ENCODE measurements at places on chromosomes 5 and 9.

- DNase-seq = no peak
Measured at GRCh38 chr5:107523029-107523680, 147.6 kb downstream of the EFNA5 start.

GRCh38 chr9:135023088-135023785 is 64.2 kb upstream of the OLFM1 start:
- no peak for DNase-seq

DNA sequence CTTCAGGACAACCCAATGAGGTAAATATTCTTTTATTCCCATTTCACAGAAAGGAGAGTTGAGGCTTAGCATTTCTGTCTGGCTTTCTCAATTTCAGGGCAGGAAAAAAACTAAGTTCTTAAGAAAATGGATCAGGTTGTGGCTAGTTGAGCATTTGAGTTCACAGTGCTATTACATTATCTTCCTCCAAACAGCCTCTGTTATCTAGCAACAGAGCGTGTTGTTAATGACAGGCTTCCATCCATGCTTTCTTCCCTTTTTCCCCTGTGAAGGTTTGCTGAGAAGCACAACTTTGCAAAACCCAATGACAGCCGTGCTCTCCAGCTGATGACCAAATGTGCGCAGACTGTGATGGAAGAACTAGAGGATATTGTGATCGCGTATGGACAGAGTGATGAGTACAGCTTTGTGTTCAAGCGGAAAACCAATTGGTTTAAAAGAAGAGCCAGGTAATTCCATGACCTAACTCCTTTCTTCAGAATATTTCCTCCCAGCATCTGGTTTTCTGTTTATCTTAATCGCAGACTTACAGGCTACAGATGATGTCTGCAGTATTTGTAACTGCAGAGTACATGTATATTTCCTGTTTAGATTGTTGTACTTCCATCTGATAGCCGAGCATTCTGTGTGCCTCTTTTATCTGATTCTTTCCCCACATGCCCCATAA is 1.5 kb downstream of the THG1L start:
- no peak for DNase-seq

GRCh38 chr9:120683150-120683549 is 31.1 kb downstream of the MEGF9 start:
- DNase-seq = no peak

DNA sequence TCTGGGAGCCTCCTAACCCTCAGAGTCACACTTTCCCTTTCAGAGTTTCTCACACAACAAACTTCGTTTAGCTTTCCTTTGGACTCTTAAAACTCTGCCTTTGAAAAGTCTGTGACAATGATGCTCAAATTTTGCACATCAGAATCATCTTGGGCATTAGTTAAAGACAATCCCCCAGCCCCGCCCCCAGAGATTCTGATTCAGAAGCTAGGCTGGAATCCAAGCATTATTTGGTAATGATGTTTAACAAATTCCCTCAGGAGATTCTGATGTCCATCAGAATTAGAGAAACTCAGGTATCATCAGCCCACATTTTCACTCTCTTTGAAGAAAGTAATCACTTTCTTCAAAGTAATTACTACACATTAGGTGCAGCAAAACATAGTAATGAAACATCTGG is 9.6 kb upstream of the PLPP1 start:
- no peak for DNase-seq

DNA sequence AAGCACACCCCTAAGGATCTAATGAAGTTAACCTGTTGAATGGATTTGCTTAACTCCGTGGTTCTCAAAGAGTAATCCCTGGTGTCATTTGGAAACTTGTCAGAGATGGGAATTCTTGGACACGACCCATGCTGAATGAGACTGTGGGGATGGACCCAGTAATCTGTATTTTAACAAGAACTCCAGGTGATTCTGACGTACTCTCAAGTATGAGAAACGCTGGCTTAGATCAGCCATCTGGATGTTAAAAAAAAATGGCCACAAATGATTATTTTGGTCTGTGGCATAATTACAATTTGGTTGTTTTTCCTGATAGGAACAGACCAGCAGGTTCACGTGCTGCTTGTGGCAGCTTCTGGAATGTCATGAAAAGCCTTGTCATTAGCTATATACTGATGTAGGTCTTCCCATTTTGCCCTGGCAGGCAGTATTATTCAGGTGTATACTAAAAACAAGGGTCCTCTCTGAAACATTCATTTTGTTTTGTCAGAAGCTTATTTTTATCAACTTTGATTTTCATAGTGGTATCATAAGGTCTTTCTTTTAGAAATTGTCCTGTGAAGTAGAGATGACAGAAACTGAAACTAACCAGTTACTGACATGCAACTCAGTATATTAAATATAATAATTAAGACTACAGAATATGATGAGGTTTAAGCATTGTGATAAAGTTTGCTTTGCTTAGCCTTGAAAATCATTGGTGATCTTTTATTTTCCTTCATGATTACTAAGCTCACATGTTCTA is 15.4 kb downstream of the CPEB4 start:
- no peak for DNase-seq

DNA sequence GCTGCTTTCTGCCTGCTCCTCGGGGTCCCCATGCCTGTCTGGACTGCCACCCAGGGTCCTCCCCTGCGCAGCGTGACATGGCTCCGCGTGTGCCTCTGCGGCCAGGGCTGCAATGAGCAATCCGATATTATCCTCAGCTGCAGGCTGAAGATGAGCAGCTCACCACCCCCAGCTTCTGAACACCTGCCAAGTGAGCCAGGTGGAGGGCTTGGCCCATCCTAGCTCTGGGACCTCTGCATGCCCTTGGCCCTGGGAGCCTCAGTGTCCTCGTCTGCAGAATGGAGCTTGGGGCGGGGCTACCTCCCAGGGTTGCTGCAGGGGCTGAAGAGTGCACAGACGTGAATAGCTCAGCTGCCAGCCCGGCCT is 4.1 kb upstream of the MYMK start:
- DNase-seq = no peak

GRCh38 chr5:69367697-69368279 is 1.5 kb downstream of the AK6 start:
- no peak for DNase-seq

DNA sequence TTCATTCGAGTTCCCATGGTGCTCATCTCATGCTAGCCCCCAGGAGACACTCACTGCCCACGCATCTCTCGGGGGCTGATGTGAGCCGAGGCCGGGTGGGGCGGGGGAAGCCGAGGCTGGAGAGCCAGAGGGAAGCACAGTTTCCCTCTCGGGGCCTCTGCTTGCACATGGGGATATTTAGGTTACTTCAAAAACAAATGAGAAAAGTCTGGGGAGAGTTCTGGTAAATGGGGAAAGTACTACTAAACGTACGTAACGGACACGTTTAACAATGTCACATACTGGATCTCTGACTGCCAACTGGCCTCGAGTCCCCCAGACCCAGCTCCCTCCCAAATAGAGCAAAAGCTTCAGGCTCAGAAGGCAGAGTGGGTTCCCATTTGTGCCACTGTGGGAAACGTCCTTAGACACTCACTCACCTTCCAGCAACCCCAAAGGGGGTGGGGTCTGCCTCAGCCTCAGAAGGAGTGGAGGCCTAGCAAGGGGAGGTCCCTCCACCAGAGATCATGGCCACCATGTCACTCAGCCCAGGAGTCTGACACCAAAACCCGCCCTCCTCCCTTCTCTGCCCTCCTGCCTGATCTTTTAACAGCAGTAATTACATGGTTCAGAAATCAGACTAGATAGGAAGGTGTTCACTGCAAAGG is 33.8 kb upstream of the NTNG2 start:
- DNase-seq = no peak

GRCh38 chr9:24464319-24464951 is 81.3 kb downstream of the IZUMO3 start:
- no peak for DNase-seq

DNA sequence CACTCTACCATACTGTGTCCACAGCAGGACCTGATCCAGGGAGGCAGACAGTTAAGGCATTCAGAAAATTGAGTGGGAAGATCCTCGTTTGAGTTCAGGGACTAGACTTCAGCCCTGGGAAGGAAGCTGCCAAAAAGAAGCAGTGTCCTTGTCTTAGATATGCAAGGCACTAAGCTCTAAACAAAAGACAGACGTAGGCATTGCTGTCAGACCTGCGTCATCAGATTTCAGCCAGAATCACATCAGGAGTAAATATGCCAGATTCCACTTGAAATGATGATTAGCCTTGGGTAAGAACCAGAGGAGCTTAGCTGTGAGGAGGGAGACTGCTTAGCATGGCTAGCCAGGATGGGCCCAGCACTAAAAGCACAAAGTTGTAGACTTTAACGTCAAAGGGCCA is 56.7 kb downstream of the MAMDC2 start:
- no peak for DNase-seq

- no peak for DNase-seq
Measured at GRCh38 chr9:87678650-87679355, 47.1 kb upstream of the CTSL start.

- no peak for DNase-seq
Measured at GRCh38 chr5:10757043-10757442, 4.0 kb downstream of the DAP start.

Data from activated T-helper 9 cell treated with anti-CD3 and anti-CD28 coated beads, Interleukin-2, amount 50 U/mL, for 16 hours (primary cell).